ENCODE measurements at places on chromosomes 5 and 9.

DNA sequence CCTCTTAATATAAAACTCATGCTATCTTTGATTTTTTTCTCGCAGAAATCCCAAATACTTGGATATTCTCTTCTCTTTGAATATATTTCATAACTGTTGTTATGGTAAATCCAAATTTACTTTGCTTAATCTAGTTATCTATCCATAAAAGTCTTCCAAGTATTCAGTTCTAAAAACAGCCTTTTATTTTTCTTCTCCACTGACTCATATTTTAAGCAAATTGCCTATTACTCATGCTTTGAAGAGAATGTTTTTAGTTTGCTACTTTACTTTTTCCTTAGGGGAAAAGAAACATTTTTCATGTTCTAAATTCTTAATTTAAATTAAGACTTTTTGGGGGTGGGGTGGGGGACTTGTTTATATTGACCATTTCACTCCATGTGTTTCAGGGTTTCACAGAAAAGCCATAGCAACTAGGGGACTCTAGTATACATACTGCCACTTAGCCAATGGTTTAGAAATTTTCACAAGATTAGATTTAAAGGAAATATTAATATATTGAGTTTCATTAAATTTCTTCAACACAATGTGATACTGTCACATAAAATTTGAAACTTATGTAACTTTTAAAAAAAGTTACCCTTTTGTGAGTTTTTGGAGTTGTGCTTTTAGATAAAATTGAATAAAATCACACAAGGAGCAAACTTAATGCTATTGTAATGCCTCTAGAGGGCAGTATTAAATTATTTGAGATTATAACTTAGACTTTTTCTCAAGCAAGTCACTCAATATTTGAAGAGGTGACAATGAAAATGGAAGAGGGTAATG lies 545.8 kb upstream of the ARRDC3 start:
- no peak for DNase-seq

- no peak for DNase-seq
Measured at GRCh38 chr9:347667-348292, 133.1 kb downstream of the DOCK8 start.

- DNase-seq, result no peak
Measured at GRCh38 chr9:129486756-129487657, 133.9 kb downstream of the C9orf50 start.

- DNase-seq, result no peak
Measured at GRCh38 chr9:113763429-113763828, 112.7 kb upstream of the ZNF618 start.

DNA sequence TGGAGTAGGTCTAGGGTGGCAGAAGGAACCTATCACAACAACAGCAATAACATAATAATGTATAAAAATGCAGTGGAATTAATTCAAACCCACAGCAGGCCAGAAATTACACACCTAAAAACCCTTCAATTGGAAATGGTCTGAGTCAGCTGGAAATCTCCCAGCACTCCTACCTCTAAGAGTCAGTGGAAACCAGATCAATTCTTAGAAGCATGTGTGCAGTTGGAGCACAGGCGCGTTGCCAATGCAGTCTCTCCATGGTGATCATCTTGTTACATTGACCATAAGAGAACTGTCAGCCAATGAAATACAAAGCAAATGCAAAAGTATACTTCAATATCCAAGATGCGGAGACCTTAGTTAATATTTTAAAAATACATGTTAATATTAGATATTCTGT lies 15.1 kb upstream of the CSNK1G3 start:
- no peak for DNase-seq

DNA sequence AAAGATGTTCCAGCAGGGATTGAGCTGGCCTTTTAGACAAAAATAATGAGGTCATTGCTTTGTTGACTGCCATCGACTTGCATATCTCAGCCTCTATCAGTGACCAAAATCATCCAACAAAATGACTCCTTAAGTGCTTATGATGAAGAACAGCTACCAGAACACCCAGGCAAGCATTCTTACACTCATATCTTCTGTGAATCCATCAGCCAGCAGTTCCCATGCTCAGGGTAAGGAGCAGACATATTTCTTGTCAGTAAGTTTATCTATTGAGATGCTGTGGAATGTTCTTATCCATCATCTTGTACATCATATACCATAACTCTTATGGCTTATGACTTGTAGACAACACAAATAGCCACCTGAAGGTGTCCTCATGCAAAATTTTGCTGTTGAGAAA lies 20.2 kb upstream of the SPDL1 start:
- DNase-seq, result no peak

- DNase-seq, result no peak
Measured at GRCh38 chr9:121133104-121133816, 58.5 kb downstream of the CNTRL start.

GRCh38 chr5:43889233-43889632 lies 286.3 kb downstream of the NNT start:
- DNase-seq, result no peak

GRCh38 chr5:168372356-168372946 lies 81.0 kb downstream of the WWC1 start:
- no peak for DNase-seq

- DNase-seq, result no peak
Measured at GRCh38 chr5:134047687-134048056, 42.9 kb upstream of the VDAC1 start.

DNA sequence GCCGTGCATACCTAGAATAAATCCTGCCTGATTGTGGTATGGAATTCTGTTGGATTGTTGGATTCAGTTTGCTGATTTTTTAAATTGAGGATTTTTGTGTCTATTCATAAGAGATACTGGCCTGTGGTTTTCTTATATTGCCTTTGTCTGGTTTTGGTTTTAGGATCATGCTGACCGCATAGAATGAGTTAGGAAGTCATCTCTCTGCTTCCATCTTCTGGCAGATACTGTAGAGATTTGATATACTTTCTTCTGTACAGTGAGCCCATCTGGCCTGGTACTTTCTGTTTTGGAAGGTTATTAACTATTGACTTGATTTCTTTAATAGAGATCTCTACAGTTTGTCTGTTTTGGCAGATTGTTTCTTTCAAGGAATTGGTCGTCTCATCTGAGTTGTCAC lies 14.7 kb downstream of the CEP72 start:
- no peak for DNase-seq

DNA sequence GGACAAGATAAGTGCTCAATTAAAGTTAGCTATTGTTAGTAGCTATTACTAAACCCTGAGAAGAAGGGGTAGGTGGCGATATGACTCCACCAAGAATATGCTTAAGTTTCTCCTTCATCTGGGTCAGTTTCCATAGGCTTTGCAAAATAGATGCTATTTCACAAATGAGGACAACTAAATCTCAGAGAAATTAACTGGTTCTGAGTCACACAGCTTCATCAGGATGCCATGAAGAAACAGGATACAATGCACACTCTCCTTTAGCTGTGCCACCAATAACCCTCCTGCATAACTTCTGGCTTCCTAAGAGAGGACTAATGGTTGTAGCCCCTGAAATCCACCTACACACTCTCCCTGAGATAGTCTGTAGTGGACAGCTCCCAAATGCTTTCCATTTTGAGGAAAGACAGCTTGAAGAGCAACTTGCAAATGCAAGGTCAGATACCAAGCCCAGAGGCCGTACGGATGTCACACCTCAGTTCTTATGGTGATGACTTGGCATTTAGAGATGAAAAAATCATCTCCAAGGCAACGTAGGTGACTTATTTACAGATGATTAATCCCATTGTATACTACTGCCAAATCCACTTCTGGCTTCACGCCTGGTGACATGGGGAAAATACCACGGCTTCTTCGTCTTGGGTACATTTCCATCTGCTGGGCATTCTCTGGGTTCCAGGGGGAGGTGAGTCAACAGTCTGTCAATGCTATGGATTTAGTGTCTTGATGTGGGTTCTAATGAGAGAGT lies 251.4 kb upstream of the IL12B start:
- no peak for DNase-seq

- no peak for DNase-seq
Measured at GRCh38 chr9:79693750-79694149, 122.0 kb downstream of the TLE4 start.

DNA sequence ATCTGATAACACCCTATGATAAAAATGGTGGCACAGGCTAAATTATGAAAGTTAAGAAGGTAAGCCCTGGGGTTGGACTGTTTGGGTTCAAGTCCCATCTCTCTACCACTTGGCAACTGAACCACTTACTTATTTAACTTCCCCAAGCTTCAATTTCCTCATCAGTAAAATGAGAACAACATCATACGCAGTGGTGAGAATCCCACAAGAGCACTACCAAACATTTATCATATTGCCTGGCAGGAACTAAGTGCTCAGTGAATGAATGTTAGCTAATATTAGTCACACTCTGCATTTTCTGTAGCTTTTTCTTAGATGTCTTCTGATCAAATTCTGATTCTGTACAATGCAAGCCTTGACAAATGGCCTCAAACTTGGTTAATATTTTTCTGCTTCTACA lies 306.7 kb downstream of the EBF1 start:
- DNase-seq, result no peak

DNA sequence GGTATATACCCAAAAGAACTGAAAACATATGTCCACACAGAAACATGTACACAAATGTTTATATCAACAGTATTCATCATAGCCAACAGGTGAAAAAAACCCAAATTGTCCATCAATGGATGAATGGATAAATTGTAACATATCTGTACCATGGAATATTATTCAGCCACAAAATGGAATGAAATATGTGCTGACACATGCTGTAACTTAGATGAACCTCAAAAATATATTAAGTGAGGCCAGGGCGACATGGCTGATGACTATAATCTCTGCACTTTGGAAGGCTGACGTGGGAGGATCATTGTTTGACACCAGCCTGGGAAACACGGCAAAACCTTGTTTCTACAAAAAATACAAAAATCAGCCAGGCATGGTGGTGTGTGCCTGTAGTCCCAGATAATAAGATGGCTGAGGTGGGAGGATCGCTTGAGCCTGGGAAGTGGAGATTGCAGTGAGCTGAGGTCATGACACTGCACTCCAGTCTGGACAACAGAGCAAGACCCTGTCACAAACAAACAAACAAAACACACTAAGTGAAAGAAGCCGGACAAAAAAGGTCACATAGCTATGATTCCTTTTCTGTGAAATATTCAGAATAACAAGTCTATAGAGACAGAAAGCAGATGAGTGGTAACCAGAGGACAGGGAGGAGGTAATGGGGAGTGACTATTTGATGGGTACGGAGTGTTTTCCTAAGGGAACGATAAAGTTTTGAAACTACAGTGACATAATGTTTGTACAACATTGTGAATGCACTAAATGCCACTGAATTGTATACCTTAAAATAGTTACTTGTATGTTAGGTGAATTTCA lies 11.4 kb downstream of the KYAT1 start:
- no peak for DNase-seq

DNA sequence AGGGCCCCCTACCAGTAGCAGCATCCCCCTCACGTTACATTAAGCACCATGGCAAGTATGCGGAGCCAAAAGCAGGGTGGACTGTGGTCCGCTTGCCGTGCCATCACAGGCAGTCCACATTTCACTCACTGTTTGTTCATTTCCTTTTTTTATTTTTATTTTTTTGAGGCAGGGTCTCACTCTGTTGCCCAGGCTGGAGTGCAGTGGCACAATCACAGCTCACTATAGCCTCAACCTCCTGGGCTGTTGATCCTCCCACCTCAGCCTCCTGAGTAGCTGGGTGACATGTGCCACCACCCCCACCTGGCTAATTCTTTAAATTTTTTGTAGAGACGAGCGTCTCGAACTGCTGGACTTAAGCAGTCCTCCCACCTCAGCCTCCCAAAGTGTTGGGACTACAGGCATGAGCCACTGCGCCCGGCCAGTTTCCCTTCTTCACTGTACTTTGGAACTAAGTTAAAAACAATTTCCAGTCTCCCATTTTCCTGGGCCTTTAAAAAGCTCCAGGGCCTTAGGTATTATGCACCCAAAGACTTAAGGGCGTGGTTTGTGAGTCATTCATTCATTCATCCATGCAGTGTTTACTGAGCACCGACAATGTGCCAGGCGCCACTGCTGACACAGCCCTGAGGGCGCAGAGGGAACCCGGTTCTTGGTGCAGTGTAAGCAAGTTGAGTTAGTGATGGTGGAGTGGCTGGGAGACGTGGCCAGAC lies 19.9 kb downstream of the PRRX2 start:
- no peak for DNase-seq

DNA sequence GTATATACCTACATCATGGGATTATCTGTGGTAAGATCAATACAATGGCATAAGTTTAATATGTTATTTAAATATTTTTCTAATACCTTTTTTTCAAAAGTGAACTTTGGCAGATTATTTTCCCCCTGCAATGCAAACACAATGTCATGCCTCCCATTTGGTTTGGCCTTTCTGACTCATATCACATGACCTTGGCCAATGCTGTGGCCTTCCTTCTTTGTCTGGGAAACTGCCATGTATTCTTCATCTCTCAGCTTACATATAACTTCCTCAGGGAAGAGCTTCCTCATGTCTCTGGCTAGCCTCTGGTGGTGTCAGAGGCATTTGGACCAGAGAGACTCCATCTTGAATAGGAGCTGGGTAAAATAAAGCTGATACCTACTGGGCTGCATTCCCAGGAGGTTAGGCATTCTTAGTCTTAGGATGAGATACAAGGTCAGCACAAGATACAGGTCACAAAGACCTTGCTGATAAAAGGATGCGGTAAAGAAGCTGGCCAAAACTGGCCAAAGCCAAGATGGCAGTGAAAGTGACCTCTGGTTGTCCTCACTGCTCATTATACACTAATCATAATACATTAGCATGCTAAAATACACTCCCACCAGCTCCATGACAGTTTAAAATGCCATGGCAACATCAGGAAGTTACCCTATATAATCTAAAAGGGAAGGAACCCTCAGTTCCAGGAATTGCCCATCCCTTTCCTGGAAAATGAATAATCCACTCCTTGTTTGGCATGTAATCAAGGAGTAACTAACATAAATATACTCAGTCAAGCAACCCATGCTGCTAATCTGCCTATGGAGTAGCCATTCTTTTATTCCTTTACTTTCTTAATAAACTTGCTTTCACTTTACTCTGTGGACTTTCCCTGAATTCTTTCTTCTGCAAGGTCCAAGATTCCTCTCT lies 76.0 kb downstream of the C9orf153 start:
- DNase-seq, result no peak

- DNase-seq, result no peak
Measured at GRCh38 chr5:147927901-147928300, 21.6 kb upstream of the C5orf46 start.

- DNase-seq, result no peak
Measured at GRCh38 chr9:136687721-136688223, 515 bp upstream of the AGPAT2 start.

GRCh38 chr5:139157556-139157955 lies 40.6 kb downstream of the SIL1 start:
- DNase-seq, result no peak

GRCh38 chr5:154868702-154869101 lies 10.3 kb downstream of the CNOT8 start:
- no peak for DNase-seq

- no peak for DNase-seq
Measured at GRCh38 chr5:149775785-149776184, 45.7 kb downstream of the PPARGC1B start.

GRCh38 chr9:77592476-77592875 lies 55.6 kb downstream of the GNA14 start:
- DNase-seq, result no peak

Measured in cortex of kidney (tissue), 1 donor.